ENCODE measurements at places on chromosomes 6 and 20.

GRCh38 chr20:44485830-44486198, 10.1 kb downstream of the TTPAL start:
- DNase-seq, result no peak

GRCh38 chr6:105917038-105917695, 169.0 kb upstream of the PRDM1 start:
- DNase-seq, result no peak

DNA sequence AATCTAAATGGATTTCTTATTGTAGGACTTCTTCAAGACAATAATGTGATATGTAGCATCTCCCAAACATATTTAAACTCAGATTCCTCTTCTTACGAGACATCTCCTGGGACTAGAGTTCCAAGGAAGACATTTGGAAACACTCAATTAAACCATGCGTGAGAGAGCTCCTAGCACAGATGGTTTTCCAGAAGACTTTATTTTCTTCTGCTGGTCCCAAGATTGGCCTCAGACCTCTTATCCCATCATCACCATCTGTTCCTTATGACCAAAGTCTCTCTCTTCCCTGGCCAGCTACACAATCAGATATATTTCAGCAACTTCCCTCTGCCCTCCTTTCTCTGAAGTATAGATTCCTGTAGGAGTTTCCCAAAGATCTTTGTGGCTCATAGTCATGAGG, 93.2 kb upstream of the JARID2 start:
- DNase-seq, result no peak

DNA sequence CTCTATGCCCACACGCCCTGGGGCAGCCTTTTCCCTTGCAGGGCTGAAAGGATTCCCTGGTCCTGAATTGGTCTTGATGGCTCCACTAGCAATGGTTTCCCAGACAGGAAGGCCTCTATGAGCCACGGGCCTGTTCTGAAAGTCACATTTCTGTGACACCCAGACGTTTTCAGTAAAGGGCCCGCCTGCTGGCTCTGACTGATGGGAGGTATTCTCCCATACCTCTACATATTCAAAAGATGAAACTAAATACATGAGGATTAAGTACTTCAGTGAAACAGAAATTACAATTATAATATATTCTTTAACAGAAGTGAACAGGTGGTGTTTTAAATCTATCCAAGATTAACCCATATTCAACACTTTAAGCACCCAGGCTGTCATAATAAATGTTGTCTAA, 629.8 kb downstream of the CDH26 start:
- DNase-seq, result no peak

DNA sequence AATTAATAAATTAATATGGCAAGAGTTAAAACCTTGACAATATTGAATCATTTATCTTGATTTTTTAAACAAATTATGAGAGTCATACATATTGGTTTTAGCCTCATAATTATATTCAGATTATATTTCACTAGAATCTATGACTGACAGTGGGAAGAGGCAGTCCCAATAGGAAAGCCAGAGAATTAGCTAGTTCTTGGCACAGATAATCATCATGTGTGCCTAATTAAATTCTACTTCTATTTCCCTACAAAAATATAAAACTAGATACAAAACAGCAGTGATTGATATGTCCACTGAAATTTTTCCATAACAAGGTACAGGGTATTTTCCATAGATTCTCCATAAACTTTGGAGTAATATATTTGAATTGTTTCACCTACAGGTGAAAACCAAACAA, 38.6 kb downstream of the COL9A1 start:
- DNase-seq, result no peak

DNA sequence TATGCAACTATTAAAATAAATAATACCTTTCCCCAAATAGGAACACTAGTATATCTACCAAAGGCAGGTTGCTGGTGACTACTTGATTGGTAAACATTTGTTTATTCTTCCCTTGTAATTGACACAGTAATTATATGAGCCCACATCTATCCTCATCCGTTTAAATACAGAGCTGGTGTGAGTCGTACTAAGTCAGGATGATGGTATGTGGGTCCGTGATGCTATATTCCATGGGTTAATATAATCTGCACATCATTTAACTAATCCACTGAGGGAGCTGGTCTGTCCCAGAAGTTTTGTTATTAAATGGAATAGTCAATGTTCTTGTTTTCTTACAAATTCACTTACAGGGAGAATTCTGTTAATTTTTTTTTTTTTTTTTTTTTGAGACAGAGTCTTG, 164.0 kb upstream of the AGPAT4 start:
- no peak for DNase-seq

Data from ACHN (cell line).